ENCODE measurements at places on chromosomes 1 and 21. TPM values are rescaled to one million over a fixed set of nuclear protein-coding genes. Genes with fewer than 3 reads are reported as not detected.

Gene ETV3L
- total RNA-seq = 0.96 TPM

Gene PPT1
- total RNA-seq = 109 TPM

Gene SPRR2A
- not detected for total RNA-seq

DNA sequence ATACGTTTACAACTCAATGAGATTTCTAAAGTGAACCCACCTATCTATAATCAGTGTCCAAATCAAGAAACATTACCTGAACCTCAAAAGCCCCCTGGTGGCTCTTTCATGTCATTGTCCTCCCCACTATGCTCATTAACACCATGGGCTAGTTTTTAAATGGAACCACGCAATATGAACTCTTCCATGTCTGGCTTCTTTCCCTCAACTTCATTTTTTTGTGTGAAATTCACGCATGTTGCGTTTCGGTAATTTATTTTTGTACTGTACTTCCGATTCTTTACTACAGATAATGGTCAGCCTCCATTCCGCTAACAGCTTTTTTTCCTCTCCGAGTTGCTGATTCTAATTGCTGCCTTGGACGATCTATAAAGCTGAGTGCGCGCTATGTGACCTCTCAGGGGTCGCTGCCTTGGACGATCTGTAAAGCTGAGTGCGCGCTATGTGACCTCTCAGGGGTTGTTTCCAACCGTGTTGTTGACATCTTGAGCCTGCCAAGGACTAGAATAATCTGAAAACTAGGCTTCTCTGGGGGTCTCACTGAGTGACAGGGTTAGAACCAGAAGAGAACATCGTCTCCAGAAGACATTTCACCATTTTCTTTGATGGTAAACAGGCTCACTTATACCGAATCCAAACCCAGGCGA is 1.1 kb upstream of the CACYBP start:
- H3K27ac ChIP-seq = peak overlapping the region; percentile 89
- H3K27me3 ChIP-seq = no peaks in the 10 kb centered on the region
- H3K4me1 ChIP-seq = no peaks in the 10 kb centered on the region
- peak; percentile 46 for DNase-seq

DNA sequence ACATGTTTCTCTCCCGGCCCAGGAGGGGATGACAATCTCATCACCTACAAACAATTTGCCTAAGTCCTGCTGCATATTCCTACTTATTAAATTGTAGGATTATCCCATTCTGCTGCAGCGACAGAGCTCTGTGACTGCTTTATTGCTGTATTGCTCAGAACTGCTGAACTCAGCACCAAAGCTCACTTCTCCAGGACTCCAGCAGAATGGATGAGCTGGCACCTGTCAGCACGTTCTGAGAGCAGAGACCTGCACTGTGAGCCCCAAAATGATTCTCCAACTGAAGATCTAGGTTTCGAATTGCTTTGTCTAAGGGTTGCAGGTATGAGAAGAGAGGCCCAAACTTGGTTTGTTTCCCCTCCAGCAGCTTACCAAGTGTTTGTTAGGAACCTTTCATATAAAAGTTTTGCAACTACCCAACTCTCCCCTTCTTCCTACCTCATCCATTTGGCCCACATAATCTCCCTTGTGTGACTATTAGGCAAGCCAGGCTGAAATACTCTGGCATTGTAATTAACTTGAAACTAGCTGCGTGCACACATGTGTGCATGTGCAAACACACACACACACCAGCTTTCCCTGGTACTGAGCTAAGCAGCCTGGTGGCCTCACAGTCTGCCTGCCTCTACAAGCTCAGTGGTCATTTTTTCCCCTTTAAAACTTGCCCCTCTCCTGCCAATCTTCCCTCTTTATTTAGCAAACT is 161.4 kb upstream of the CAMK1G start:
- H3K27me3 ChIP-seq = 0 out of 2 replicates have a peak, but pooled peaks cover 2% of the 10 kb centered on the region
- H3K27ac ChIP-seq = no peak overlapping the region
- H3K4me3 ChIP-seq = no peak overlapping the region
- DNase-seq = no peak
- peaks cover 2% of the 10 kb centered on the region for H3K4me1 ChIP-seq
- H3K36me3 ChIP-seq = 0 out of 2 replicates have a peak, but pooled peaks cover 4% of the 10 kb centered on the region

GRCh38 chr1:13604721-13605120 is 21.1 kb downstream of the PDPN start:
- no peaks in the 10 kb centered on the region for H3K27me3 ChIP-seq
- H3K36me3 ChIP-seq = peaks cover 52% of the 10 kb centered on the region
- no peak overlapping the region for H3K27ac ChIP-seq
- H3K4me3 ChIP-seq = no peak overlapping the region

DNA sequence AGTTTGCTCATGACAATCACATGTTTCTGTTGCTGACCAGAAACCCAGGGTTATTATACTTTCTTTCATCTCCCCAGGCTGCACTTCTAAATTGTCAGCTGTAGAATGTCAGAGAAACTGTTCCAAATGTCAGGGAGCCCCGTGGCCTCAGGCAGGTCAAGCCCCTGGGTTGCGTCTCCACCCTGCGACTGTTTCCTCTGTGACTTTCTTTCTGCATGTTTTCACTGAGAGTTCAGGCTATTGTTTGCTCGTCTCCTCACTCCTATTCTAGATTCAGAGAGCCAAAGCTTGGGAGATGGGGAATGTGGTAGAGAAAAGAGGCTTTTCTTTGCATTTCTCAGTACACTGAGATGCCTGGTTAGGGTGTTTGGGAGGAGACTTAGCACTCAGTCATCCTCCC is 97.4 kb downstream of the CENPF start:
- no peak for DNase-seq
- H3K27me3 ChIP-seq = no peaks in the 10 kb centered on the region
- H3K4me3 ChIP-seq = no peak overlapping the region
